Stimulated activated CD4-positive, alpha-beta T cell treated with anti-CD3 and anti-CD28 coated beads, Interleukin-4, amount 100 ng/mL, for 4 hours (primary cell): ENCODE measurements at places on chromosomes 3 and 15.

DNA sequence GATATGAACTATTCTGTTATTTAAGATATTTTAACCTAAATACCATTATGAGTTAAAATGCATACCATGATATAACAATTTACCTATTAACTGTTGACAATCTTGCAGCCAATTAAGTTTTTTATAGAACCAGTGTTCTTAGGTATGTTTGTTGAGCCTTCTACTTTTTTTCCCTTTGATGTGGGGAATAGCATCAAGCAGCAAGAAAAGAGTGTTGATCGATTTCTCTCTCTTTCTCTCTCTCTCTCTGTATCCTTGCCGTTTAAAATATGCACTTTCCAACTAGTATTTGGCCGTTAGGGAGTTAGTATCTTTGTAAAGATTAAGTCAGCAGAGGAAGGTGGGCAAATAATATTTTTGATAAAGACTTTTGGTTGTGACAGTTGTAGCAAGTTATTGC lies 5.9 kb downstream of the CHD2 start:
- no peak for DNase-seq

- no peak for DNase-seq
Observed at GRCh38 chr15:41543521-41543870, 561 bp downstream of the RPAP1 start.

GRCh38 chr15:79962178-79962577 lies 8.8 kb downstream of the BCL2A1 start:
- DNase-seq: no peak

DNA sequence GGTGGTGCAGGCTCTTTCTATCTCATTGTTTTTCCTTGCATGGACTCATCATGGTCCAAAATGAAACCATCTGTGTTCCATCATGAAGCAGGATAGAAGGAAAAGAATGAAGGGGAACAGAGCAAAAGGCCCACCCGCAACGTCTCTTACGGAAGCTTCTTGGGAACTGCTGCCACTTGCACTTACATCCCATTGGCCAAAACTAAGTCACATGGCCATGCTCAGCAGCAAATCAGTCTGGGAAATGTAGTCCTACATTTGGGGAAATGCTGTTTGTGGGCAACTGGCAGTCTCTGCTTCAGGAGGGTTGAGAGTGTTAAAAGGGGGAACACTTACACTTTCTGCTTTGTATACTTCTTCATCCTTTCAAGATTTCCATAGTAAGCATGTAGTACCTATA lies 191.6 kb downstream of the SV2B start:
- no peak for DNase-seq

DNA sequence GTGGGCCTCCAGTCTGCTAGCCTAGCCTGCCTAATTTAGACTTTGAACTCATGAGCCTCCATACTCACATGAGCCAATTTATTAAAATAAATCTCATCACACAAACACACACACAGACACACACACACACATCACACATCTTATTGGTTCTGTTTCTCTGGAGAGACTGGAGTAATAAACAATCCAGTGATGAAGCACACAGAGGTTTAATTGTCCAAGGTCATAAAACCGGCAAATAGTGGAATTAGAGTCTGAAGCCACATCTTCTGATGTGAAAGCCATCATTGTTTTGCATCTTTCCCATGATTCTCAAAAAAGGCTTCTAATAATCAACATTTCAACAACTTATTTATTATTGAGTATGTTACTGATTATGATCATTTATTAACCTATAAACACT lies 249.4 kb upstream of the KCNH8 start:
- no peak for DNase-seq

DNA sequence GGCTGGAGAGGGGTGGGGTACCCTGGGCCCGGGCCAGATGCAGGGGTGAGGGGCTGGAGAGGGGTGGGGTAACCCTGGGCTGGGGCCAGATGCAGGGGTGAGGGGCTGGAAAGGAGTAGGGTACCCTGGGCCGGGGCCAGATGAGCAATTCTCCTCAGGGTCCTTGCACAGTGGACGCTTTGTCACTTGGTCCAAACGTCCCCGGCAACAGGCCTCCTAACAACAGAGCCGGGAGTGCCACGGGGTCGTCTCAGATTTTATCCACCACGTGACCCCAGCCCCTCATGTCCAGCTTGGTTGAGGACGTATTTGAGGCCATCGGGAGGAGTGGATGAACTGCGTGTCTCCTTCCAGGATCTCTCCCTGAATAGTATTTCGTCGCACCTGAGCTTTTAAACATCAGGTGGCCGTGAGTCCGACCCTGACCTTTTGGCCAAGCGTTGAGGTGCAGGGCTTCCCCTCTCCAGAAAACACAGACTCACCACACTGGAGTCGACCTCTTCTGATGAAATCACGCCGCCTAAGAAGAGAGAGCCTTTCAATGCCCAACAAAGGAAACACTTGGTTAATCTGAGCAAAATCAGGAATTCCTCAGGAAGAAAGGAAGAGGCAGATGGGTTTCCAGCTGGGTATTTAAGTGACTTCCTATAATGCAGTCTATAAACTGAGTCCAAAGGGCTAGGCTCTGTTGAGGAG lies 12.8 kb upstream of the LRRC15 start:
- DNase-seq: no peak

DNA sequence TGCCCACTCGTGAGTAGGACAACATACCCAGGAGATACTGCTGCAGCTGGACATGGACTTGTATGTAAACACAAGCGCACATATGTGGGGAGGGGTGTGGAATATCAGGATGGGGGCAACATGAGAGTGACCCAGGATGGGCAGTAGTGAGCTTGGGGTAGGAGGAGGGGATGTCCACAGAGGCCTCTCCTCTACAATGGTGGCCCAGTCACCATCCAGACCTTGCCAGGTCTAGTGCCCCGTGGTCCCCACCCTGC lies 266 bp upstream of the ZBTB47 start:
- DNase-seq: no peak

GRCh38 chr15:87747087-87747486 lies 509.5 kb downstream of the NTRK3 start:
- DNase-seq: no peak

DNA sequence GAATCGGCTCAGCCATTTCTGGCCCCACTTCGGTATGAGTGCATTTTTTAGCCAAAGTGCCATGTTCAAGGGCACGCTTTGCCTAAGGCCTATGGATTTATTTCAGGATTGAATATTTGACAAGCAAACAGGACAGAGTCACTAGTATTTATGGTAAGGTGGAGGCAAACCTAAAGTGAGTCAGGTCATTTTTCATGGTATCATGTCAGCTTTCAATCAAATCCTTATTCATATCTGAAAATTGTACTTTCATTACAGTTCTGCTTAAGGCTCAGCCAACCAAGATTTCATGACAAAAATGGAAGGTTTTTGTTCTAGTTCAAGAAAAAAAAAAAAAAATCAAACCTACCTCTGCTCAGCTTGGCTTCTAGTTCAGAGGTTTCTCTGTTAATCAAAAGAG lies 30.5 kb upstream of the ICE2 start:
- no peak for DNase-seq

- DNase-seq: no peak
Observed at GRCh38 chr3:100802126-100802525, 92.8 kb downstream of the TFG start.

- no peak for DNase-seq
Observed at GRCh38 chr3:168333410-168333935, 237.7 kb upstream of the GOLIM4 start.

DNA sequence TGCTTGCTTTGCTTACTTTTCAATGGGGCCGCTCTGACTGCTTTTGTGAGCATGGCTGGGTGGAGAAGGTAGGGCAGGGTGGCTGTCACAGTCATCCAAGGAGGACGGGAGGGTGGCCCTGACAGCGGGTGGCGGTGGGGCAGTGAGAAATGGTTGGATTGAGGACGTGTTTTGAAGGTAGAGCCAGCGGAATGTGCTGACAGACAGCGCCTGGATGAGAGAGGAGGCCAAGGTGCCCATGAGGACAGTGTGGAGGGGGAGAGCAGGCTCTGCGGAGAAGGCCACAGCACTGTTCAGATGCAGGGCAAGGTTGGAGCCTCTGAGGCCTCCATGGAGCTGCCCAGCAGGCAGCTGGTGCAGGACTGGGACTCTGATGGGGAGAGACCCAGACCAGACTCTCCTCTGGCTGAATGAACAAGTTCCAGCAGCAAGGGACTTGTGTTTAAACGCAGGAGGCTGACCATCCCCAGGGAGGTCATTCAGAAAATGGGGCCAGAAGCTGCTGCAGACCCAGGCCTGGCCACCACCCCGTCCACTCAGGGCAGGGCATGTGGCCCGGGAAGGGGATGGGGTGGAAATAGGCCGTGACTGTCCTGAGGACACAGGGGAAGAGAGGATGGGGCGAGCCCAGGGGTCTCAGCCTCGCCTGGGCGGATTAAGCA lies 120.3 kb upstream of the PRR20G start:
- DNase-seq: no peak

GRCh38 chr3:29070959-29071634 lies 209.8 kb upstream of the RBMS3 start:
- no peak for DNase-seq

DNA sequence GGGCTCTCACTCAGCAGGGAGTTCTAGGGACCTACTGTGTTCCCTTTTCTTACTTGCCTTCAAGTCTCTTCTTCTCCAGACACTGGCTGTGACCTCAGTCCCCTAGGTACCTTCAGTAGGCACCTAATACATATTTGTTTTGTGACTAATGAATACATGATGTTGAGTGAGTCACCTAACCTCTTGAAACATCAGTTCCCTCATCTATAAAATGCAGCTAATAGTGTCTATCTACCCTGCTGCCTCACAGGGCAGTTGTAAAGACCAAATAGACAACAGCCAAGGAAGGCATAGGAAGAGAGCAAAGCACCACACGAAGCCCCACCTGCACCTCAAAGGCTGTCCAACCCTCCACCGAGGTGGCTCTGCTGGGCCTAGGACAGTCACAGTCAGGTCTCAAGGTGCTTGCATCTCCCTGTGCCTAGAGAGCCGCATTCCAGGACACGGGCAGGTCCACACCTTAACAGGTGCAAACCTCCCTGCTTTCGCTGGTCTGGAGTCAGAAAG lies 29.1 kb downstream of the DAPK2 start:
- no peak for DNase-seq

- DNase-seq: no peak
Observed at GRCh38 chr15:36550650-36551049, 28.8 kb upstream of the CDIN1 start.

GRCh38 chr15:47409038-47409437 lies 308.3 kb upstream of the SEMA6D start:
- DNase-seq: no peak

DNA sequence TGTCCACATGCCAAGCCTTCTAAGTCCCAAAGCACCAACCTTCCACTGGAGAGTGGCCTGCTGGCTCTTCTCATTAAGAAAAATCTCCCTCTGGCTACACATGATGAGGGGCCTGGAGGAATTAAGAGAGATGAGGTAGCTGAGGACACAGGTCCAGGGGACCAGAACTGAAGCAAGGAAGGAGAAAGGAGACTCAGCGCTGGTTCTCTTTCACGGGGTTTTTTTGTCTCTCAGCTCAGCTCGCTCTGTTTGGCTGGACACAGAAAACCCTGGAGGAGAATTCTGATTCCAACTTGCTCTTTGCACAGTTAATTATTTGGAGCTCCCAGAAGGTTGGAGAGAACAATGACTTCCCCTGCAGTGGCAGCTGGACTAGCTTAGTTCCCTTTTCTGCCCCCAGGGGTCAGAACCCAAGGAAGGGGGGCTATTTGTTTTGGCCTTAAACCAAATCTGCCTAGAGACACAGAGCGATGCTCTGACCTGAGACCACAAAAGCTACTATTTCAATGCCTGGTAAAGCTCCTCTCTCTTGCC lies 507.6 kb downstream of the FHIT start:
- DNase-seq: no peak
